ENCODE measurements at places on chromosomes 3 and 15.

GRCh38 chr3:17964108-17964507 lies 221.7 kb upstream of the TBC1D5 start:
- DNase-seq = no peak

DNA sequence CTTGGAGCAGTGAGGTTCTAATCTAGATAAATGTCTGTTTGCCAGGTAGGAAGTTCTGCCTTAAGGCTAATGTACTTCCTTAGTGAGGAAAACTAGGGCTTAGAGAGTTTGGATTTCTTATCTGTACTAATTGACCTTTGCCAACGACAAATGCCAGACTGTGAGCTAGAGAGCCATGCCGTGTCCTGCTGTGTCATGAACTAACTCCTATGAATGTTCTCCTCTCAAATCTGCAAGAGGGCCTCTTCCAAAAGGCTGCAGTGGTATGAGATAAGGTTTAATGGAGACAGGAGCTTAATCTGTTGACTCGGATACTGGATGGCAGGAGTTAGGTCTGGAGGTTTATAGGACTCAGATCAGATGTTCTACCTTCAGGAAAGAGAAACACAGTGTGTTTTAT lies 524.9 kb downstream of the NTRK3 start:
- no peak for DNase-seq

DNA sequence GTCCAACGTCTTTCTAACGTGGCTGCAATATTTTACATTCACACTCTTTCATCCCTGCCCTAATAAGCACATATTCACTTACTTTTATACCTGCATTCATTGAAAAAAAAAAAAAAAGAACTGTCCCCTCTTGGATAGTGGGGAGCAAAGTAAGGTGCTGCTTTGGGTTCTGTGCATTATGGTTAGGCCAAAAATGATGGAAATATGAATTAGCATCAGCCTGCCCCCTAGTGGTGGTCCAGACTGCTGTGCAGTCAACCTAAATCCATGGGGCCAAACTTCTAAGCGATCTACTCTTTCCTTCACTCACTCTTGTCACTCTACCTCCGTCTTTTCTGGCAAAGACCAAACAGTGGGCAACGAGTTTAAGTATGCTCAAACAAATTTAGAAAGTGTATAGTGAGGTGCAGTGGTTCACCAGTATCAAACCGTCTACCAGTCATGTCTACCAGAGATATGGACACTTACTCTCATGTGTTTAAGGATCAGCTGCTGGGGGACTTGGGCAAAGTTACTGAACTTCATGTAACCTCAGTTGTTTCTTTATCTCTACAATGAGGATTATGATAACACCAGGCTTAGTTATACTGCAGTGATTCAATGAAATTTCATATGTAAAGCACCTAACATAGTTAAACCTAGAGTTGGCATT lies 61.5 kb upstream of the GRM7 start:
- no peak for DNase-seq

DNA sequence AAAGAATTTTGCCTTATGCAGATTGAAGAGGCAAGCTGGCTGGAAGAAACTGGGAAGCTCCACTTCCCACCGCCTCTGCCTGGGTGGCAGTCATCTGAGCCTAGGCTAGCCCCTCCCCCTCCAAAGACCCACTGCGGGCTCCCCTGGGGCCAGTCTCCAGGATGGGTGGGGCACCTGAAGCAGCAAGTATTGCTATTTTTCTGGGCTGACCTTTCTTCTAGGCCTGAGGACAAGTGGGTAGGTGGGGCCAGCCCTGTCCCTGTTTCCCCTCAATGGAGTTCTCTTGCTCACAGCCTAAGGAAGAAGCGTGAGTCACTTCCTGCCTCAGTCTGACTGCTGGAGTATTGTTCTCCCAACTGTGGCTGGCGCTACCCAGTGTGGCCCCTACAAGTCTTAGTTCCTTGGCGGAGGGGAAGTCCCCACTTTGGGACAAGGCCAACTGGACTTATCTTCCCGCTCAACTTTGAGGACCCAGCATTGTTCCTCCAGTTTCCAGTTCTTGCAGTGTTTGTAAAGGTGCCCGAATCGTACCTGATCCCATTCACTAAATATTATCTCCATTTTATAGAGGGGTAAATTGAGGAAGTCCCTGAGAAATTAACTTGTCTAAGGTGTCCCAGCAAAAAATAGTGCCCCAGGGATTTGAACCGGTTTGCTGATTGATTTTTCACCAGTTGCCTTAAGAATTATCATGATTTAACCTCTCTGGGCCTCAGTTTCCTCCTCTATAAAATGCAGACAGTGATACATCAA lies 1.4 kb downstream of the FURIN start:
- no peak for DNase-seq

- no peak for DNase-seq
Observed at GRCh38 chr15:81297147-81297572, 26.8 kb downstream of the STARD5 start.

- DNase-seq = no peak
Observed at GRCh38 chr3:136955813-136956212, 2.0 kb upstream of the IL20RB start.

- no peak for DNase-seq
Observed at GRCh38 chr3:44712455-44713075, at the start of gene ZNF502. Gene ZNF502, plus strand, starts transcription at chr3:44712660. Its CDS starts 7,602 bp downstream, at chr3:44720262.

DNA sequence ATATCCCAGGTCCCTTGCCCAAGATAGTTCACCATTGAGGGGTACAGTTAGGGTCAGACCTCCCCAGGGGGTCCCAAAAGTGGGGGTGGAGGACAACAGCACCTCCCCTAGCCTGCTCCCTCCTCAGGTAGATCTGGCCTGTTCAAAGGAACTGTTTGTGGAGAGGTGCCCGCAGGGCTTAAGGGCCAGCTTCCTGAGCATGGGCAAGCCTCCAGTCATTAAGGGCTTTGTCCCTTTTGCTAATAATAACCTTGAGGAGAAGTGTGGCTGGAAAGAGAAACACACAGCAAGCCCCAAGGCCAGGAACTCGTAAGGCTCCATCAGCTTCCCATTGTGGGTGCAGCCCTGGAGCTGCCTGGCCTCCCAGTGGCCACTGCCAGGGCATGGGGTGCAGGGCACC lies 47.4 kb downstream of the ISG20 start:
- DNase-seq = no peak

GRCh38 chr15:66287461-66288057 lies 5.8 kb upstream of the DIS3L start:
- DNase-seq = peak; percentile 30

DNA sequence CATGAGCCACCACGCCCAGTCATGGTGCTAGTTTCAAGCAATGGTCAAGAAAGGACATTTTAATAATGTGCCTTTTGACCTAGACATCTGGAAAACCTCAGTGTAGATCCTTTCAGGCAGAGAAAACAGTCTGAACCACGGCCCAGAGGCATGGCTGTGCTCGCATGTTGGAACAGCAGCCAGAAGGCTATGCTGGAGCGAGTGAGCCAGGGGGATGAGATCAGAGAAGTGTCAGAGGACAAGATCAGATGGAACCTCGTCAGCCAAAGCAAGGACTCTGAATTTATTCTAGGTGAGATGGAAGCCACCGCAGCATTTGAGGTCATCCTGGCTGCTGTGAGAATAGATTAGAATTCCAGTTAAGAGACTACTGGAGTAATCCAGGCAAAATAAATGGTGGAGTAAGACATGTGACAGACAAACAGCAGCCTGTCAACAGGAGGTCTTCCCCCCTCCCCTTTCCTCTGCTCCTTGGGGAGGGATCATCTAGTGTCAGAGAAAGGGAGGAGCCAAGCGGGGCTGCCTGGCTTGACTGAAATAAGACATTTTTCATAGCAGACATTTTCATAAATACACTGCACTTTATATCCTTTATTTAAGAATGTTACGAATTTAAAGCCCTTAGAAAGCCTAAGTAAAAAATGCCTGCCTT lies 40.4 kb upstream of the ACKR4 start:
- no peak for DNase-seq

GRCh38 chr3:33047842-33048834 lies 48.8 kb downstream of the GLB1 start:
- DNase-seq = no peak

GRCh38 chr3:169430707-169431404 lies 232.7 kb downstream of the MECOM start:
- DNase-seq = no peak

- DNase-seq = no peak
Observed at GRCh38 chr3:180325958-180326357, 276.0 kb upstream of the TTC14 start.

- no peak for DNase-seq
Observed at GRCh38 chr3:58112185-58112535, 98.6 kb downstream of the DNASE1L3 start.

- DNase-seq = no peak
Observed at GRCh38 chr15:88908123-88908522, 5.1 kb downstream of the MFGE8 start.

DNA sequence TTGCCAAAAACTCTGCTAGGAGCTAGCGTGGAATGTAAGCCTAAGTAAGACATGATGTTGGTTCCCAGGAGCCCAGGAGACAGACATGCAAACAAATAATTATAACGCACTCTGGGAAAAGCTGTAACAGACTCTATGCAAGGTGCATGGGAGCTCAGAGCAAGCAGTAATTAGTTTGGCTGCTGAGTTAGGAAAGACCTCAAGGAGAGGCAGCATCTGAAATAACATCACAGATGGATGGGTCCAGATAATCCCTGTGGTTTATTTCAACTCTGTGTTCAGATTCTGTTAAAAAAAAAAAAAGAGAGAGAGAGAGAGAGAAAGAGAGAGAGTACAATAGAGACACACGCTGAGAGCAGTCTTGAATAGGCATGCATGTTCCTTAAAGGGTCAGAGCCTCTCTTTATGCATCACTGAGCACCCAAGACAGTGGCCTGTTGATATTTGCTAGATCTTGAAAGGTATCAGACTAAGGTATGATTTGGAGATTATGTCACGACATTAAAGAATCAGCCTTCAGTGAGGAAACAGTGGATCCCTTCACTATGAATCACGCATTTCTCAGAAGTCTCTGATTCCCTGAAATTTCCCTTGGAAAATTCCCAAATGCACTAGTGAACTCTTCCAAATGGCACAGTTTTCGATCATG lies 124.4 kb upstream of the LIPC start:
- no peak for DNase-seq
